ENCODE measurements at places on chromosomes 7 and 10.

DNA sequence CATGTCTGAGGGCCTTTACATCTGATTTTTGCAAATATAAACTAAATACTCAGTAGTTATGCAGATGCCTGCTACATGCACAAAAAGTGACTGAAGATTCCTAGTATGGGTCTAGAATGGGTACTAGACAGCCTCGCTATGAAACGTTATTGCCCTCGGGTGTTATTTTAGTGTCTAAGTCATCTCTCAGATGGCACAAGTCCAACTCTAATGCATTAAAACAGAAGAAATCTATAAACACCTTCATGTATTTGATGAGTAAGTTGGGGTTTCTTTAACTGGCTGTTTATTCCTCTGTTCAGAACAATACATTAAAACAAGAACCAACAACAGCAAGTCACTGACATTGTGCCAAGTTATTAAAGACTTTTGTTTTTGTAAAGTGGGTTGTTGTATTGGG, 41.6 kb downstream of the TEX36 start:
- DNase-seq, result no peak

GRCh38 chr7:85392326-85392725, 205.5 kb upstream of the SEMA3D start:
- DNase-seq, result no peak

- no peak for DNase-seq
Measured at GRCh38 chr10:110872984-110873923, 1.5 kb downstream of the PDCD4 start.

GRCh38 chr10:123585477-123586445, 80.4 kb upstream of the GPR26 start:
- DNase-seq, result peak; percentile 39

DNA sequence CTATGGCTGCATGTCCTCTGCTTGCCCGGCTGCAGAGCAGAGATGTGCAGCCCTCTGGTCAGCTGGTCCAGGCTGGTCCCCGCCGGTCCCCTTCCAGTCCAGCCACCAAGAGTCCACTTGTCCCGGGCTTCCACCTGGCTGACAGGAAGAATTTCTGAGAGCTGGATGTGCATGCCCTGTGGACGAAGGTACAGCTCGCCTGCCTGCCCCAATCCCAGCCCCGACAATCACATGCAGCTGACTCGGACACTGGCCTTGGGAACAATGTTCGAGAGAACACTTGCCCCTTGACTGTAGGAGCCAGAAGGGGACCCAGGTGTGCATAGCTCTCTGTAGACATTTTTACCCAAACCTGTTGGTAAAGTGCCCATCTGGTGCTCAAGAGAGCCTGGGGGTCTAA, 11.8 kb downstream of the AVPI1 start:
- DNase-seq, result no peak

All from GM23338 (cell line).